ENCODE measurements at places on chromosomes 1 and 21.
A peak's percentile ranks its signal among the peaks of the same experiment; 100 is the strongest.

DNA sequence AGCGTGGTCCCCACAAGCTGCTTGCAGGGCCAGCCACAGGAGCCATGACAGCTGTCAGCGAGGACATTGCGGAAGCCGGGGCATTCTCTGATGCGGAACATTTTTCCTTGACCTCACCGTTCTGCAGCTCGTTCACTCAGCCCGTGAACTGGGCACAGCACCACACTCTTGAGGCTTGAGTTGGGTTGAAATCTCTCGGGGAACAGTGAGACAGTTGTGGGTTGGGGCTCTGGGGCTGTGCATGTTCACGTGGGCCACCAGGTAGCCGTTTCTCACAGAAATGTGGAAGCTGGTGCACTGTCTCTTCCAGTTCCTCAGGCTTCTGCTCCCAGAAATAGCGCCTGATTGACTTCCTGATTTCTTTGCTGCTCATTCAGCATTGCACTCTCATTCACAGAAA is 69.8 kb downstream of the SPSB1 start:
- DNase-seq = no peak

DNA sequence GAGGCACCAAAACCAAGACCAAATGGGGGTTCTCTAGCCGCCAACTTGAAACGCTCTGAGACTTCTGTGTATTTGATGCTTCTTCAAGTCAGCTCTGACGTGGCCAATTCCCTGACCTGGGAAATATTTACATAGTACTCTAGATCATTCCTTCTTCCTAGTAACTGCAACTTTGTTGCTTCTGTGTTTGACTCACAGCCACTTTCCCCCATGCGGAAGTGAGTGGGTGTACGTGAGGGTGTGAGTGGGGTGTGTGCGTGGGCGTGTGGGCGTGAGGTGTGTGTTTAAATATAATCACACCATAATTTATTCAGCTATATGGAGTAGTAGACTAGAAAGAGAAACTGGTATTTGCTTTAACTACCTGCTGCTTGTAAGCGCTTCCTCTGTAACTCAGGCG is 111.0 kb downstream of the TAS1R2 start:
- no peak for DNase-seq

DNA sequence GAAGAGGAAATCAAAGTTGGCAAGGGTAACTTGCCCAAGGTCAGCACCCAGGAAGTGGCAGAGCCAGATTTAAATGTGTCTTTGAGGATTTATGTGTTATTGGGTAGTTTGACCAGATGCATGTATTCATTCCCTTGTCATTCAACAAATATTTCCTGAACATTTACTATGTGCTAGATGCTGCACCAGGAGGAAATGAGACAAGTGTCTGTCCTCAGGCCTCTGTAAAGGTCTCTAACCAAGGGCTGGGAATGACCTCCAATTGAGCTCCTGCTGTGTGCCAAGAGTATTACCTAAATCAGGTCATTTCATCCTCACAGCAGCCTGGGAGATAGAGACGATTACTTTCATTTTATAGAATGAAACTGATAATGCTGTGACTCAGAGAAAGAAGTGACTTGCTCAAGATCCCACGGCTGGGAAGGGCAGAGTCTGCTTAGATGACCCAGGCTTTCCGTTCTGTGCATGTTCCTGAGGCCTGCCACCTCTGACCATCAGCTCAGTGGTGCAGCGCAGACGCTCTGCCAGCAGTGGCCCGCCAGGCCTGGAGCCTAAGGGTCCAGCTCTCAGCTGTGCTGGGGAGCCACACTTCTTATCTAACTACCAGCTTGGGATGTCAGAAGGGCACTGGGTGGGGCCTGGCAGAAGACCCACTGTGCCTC is 3.5 kb upstream of the TTC22 start:
- peak; percentile 62 for DNase-seq

DNA sequence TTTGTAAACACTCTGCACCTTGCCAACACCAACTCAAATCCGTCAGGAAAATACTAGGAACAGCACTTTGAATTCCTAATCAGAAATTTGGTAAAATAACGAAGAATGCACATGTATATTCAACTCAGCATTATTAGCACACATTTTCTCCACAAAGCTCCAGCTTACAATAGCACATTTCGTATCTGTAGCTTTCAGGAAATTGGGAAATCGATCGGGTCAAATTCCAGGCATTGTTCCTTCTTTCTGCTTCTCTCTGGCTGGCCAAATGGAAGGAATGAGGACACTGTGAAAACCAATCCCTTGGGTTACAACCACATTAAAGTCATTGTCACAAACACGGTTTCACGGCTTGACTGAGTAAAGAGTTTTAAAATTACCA is 58.6 kb downstream of the NPHP4 start:
- DNase-seq = no peak

DNA sequence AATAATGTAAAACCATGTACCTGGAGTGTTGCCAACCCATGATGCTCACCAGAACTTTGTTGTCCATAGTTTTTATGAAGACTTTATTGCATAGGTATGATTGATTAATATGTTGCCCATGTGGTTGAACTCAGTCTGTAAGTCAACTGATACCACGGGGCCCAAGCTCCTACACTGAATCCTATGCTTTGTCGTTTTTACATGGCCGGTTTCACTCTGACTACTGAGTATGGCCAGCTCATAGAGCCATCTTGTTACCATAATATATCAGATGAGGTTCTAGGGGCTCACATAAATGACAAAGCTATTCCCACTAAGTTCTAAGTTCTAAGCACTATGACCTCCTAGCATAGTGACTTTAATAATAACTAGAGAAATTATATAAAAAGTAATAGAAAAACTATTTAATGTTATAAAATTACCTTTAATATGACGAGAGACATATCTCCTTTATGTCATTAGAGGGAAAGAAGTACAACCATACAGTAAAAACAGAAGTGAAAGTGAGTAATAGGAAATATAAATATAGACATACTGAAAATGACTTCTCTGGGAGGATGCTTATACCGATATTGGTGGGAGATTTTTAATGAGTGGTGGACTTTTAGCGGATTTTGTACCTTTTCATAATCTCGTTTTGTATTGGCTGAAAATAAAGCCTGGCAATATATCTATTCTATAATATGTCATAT is 983.4 kb upstream of the PRMT6 start:
- DNase-seq = no peak

- no peak for DNase-seq
Measured at GRCh38 chr1:113903501-113904292, 902 bp downstream of the AP4B1 start.

DNA sequence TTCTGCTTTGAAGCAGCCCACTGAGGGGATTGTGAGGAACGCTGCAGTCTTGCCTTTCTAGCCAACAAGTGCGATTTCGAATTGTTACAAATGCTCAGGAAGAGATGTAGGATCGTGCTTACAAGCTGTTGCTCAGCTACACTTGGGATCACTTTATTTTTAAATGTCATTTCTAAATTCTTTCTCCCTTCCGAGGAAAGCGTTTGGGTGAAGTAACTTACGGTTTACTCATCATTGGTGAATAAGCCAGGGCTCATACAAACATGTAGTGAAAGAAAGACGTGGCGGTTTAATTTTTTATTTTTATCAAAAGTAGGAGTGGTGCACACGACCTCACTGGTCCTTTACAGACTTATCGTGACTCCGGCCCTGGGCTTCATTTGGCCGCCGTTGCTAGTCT is 386.6 kb downstream of the KIF26B start:
- no peak for DNase-seq

DNA sequence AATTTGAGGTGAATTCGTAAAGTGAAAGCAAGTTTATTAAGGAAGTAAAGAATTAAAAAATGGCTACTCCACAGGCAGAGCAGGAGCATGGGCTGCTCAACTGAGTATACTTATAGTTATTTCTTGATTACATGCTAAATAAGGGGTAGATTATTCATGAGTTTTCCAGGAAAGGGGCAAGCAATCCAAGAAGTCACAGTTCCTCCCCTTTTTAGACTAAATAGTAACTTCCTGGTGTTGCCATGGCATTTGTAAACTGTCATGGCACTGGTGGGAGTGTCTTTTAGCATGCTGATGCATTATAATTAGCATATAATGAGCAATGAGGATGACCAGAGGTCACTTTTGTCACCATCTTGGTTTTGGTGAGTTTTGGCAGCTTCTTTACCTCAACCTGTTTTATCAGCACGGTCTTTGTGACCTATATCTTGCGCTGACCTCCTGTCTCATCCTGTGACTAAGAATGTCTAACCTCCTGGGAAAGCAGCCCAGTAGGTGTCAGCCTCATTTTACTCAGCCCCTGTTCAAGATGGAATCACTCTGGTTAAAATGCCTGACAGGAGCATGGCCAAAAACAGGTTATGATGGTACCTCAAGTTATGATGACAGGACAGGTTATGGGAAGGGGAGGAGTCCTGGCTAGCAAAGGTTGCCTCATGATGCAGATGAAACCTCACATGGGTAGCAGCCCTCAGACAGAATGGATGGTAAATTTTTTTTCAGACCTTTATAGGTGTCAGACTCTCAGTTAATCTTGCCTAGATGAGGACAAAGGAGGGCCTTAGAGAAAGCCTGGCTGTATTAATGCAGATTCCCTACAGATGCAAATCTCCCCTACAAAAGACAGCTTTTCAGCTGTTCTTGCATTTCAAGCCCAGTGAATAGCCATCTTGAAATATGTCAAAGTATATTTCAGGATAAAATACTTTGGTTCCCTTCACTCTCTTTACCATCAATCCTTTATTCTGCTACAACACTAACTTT is 49.7 kb downstream of the SIPA1L2 start:
- no peak for DNase-seq
